Right renal cortex interstitium (tissue), 3 donors: ENCODE measurements at places on chromosomes 5 and 9. TPM values are rescaled to one million over a fixed set of nuclear protein-coding genes. Genes with fewer than 3 reads are reported as not detected.

ANKDD1B gene
- polyA plus RNA-seq: 4.7 TPM

CCDC171 gene
- polyA plus RNA-seq: 4.5 TPM

ZNF608 gene
- 68.3 TPM for polyA plus RNA-seq

FCN2 gene
- 0.52 TPM for polyA plus RNA-seq

CDX1 gene
- 0.54 TPM for polyA plus RNA-seq

PFN3 gene
- polyA plus RNA-seq: 0.47 TPM

RORB gene
- 0.13 TPM for polyA plus RNA-seq

GRCh38 chr5:114504560-114504959 is 142.7 kb downstream of the KCNN2 start:
- DNase-seq: no peak

DNA sequence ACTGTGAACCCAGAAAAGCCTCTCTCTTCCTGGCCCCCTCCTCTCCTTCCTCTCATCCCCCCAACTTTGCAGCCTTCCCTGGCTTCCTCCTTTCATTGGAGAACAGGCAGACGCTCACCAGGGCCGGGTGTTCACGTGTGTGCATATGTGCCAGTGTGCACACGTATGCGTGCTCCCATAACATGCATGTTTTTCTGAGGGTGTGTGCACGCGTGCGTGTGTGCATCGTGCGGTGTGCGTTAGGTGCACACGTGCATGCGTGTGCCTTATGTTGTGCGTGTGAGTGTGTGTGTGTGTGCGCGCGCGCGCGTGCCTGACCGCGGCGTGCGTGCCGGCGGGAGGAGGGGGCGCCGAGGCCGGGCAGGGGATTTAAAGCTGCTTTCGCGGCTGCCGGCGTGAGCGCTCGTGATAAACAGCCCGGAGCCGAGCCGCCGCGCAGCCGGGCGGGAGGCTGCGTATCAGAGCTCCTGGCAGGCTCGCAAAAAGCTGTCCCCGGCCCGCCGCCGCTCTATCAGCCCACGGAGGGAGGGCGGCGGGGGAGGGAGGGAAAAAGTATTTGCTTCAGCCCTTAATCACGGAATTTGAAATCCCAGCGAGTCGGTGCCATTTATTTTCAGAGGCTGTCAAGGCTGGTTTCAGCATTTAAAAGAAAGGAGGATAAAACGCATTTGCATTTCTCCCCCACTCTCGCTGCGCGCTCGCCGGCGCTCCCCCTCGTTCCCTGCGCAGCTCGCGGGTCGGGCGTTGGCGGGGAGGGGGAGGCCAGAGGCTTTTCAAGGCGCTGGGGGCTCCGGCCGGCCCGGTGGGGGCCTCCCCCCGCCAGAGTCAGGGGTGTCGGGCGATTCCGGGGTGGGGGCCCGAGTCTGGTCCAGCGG is 183.9 kb downstream of the C9orf50 start:
- DNase-seq: no peak

DNA sequence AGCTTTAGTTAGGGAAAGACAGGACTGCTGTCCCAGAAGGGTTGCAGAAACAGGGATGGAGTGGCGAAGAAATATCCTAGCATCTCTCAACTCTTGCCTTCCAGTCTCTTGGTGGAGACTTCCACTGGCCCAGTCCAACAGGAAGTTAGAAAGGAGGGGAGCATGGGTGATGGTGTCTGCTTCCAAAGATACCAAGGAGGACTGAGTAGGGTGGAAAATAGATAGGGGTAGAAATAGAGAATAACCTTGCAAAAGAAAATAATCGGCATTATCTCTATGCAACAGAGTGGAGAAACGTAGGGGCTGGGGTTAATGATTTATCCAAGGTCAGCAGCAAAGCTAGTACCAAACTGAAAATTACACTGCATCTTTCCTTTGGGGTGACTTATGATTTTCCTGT is 242.3 kb downstream of the PSAT1 start:
- DNase-seq: no peak

- DNase-seq: no peak
These were observed 173.4 kb downstream of the GOLPH3 start for GRCh38 chr5:32000731-32001130.

DNA sequence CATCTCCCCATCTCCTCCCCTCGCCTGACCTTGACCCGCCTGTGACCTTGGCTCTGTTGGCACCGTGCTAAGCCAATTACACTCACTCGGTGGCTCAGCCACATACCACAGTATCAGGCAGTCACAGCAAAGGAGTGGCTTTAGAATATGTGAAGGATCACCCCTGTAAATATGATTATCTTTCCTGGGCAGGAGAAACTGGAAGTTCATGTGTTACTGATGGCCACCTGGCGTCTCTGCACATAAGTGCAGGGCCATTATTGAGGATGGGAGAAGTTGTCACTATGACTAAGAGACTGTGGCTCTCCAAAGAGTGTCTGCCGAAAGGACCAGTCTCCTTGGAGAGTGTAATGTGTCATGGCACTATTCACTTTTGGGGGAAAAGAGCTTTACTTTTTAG is 116.9 kb upstream of the S1PR3 start:
- DNase-seq: no peak

DNA sequence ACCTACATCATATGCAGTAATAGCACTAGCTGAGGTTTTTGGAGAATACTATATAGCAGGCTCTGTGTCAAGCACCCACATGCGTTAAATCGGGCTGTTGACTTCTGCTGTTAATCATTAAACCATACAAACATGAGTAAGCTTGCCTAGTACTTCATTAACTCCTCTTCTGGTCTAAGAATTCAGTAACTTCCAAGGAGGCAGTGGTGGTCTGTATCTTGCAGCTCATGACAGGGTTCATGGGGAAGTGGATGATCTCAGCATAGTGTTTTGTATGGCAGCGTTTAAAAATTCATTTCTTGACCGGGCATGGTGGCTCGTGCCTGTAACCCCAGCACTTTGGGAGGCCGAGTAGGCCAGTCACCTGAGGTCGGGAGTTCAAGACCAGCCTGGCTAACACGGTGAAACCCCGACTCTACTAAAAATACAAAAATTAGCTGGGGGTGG is at the start of gene HAVCR1:
HAVCR1 (minus strand) TSS at position 24 of the 447 bp plus-strand sequence. CDS start 1,173 bp downstream, outside the sequence.
- DNase-seq: no peak

DNA sequence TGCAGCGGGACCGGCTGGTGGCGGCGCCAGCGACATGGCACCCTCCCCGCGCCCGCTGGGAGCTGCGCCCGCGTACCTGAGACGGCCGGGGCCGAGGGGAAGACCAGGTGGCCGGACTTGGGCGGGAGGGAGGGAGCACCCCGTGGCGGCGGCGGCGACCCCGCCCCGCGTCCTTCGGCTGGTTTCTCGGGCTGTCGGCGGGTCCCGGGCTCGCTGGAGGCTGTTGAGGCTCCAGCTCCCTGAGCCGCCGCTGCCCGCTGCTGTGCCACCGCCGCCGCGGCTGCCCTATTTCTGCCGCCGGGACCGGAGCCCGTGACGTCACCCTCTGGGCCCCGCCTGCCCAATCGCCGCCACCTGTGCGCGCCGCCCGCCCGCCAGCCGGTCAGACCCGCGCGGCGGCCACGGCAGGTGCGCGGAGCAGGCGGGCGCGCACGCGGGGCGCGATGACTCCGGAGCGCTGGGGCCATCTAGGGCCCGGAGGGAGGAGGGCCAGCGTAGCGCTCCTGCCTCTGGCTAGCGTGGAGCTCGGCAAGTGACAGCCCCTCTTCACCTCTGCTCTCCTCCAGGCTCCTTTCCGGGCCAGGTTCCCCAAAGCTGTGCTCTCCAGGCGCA is at the start of gene FSTL4:
FSTL4 (minus strand) TSS at position 293 of the 612 bp plus-strand sequence.
- DNase-seq: no peak

GRCh38 chr5:141534492-141535213 is 45.8 kb downstream of the PCDHGC5 start:
- no peak for DNase-seq

DNA sequence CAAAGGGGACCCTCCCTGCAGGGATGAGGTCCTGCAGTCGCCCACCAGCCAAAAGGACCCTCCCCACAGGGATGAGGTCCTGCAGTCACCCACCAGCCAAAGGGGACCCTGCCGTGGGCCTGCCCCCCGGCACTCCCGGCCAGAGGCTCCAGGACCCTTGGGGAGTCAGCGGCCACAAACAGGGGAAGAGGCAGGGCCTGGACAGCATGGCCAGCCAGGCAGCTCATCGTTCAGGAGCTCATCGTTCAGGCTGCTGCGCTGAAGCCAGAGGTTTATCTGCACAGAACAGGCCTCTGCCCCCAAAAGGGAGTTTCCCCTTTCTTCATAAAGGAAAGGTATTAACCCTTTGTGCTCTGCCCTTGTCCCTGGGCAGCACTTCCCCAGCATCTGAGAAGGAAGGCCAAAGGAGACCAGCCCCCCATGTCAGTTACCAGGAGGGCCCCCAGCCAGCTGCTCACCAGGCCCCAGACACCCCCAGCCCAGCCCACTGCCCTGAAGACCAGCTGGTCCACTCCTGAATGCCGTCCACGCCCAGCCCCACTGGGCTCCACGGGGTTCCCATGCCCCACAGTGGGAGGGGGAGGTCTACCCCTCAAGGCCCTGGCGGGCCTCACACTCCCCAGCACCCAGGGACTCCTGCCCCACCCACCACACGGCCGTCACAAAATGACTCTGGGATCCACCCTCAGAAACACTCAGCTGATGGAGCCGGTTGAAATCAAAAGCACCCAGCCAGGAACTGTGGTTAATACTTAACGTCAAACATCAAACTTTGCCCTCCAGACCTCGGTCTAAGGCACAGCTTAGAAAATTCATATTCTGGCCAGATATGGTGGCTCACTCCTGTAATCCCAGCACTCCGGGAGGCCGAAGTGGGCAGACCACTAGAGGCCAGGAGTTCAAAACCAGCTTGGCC is 6.3 kb downstream of the SLC12A7 start:
- DNase-seq: no peak

DNA sequence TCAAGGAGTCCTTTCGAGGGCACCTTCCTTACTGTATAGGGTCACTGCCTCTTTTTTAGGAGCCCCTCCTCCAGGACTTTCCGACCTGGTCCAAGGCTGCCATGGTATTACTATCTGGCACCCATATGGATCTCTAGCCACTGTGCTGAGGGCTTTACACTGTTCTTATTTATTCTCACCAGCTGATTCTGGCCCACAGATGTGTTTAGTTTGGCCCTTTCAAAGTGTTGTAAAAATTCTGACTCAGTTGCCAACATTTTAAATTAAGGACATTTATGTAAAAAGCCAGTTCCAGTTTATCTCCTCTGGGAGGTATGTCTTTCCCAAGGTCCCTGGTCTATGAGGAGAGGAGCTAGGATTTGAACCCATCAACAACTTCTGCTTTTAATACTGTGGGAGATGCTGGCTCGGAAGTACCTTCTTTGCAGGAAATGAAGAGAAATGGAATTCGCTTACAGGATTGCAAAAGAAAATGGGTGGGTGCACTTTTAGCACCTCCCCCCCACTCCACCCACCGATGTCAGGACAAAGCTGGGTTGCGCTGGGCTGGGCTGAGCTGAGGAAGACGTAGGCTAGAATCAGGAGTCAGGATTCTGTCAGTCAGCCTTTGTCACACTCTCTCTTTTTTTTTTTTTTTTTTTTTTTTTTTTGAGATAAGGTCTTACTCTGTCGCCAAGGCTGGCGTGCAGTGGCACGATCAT is 7.8 kb downstream of the JADE2 start:
- no peak for DNase-seq

- DNase-seq: no peak
These were observed 79.0 kb downstream of the PAPPA start for GRCh38 chr9:116232424-116233159.

DNA sequence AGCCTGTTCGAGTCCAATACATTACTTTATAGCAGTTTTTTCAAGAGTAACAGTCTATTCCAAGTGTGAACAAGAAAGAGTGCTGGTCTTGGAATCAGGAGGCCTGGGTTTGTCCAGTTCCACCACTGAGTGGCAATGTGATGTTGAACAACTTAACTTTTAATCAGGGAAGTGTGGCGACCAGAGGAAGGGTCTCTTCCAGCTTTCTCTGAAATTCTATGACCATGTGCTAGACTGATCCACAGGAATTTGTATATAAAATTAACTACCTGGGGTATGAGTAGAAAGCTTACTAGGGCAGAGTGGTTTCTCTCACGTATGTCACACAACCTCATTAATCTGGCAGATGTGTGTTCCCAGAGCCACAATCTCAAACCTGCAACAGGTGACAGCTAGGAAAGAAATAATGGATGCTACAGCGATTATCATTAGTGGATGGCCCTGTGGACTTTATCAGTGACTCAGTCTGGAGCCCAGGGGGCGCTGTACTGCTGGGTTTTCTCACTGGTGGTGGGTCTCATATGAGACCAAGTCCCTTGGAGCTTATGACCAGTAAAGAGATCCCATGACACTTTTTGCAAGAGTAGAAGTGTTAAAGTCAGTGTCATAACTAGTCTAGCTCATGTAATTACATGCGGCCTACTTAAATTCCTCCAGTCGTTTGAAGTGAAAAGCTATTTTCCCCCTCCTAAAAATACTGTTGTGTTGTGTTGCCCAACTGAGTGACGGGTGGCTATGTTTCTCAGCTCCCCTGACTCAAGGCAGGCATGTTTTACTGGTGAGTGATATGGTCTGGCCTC is 116.5 kb downstream of the GDNF start:
- no peak for DNase-seq

GRCh38 chr9:14993061-14993800 is 83.0 kb upstream of the FREM1 start:
- DNase-seq: peak; percentile 88

- DNase-seq: no peak
These were observed 111.7 kb downstream of the ST8SIA4 start for GRCh38 chr5:100791391-100791790.

DNA sequence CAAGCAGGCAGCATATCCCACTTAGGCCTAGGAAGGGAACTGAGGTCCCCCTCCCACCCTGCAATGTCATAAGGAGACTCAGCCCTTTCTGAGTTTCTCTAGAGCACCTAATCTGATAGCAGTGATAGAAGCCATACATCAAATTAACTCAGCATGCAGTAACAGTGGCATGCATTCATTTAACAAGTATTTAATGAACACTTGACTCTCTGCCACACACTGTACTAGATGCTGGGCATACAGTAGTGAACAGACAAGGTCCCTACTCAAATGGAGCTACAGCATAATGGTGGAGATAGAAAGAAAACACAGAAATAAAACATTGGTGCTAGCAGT is 58.6 kb downstream of the SLC22A5 start:
- DNase-seq: no peak

GRCh38 chr5:40646266-40646665 is 33.4 kb upstream of the PTGER4 start:
- peak; percentile 34 for DNase-seq

DNA sequence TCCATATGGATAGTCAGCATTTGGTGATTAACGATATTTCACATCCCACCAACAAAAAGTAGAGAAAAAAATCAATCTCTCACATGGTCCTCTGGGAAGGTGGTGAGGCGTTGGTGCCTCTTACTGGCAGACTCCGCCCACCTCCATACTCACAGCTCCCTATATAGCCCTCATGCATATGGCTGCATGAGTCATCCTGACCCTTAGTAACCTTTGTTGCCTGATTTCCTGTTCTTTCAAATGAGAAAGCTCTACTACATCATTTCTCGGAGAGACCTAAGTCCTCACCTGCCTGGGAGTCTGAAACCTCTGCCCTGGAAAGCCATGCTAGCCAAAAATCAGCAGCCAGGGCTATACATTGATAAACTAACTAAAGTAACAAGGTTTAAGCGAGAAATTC is 33.3 kb upstream of the ABCA1 start:
- DNase-seq: no peak

DNA sequence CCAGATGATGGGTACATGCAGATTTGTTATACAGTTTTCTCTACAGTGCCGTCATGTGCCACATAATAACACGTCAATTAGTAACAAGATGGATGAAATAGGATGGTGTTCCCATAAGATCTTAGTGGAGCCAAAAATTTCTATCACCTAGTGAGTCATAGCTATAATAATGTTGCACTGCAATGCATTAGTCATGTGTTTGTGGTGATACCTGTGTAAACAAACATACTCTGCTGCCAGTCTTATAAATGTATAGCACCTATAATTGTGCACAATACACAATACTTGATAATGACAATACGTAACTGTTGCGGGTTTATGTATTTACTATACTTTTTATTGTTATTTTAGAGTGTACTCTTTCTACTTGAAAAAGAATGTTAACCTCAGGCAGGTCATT is 865.4 kb downstream of the MAT2B start:
- no peak for DNase-seq
